ENCODE measurements at places on chromosomes 7 and 10.

GRCh38 chr7:106978425-106979420 is 65.8 kb upstream of the PRKAR2B start:
- DNase-seq = no peak

GRCh38 chr7:2612445-2613097 is 19.2 kb upstream of the TTYH3 start:
- no peak for DNase-seq

DNA sequence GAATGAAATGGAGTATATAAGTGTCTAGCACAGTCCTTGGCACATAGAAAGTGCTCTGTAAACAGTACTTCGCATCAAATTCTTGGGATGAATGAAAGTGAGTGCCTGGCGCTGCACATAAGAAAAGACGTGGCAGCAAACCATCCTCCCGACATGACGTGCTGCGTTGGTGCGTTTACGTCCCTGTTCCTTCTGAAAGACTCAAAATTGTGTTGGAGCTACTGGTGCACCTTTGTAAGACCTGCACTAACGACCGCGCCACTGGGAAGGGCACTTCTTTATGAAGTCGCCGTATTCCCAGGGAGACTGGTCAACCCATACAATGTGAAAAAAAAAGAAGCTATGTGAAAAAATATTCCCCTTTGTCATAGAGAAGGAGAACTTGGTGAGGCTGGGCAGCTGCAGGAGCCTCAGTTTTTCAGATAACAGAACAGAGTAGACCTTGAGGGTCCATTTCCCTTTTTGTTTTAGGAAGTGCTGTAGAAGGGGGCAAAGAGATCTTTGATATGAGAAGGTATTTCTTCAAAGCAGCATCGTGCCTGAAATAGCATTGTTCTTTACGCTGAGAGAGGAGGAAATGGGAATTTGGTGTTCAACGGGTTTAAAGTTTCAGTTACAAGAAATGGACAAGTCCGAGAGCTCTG is 91.7 kb downstream of the PTPRE start:
- no peak for DNase-seq

GRCh38 chr10:3025026-3025683 is 42.2 kb upstream of the PFKP start:
- DNase-seq = no peak

GRCh38 chr10:58178811-58179210 is 88.9 kb downstream of the IPMK start:
- peak; percentile 22 for DNase-seq

DNA sequence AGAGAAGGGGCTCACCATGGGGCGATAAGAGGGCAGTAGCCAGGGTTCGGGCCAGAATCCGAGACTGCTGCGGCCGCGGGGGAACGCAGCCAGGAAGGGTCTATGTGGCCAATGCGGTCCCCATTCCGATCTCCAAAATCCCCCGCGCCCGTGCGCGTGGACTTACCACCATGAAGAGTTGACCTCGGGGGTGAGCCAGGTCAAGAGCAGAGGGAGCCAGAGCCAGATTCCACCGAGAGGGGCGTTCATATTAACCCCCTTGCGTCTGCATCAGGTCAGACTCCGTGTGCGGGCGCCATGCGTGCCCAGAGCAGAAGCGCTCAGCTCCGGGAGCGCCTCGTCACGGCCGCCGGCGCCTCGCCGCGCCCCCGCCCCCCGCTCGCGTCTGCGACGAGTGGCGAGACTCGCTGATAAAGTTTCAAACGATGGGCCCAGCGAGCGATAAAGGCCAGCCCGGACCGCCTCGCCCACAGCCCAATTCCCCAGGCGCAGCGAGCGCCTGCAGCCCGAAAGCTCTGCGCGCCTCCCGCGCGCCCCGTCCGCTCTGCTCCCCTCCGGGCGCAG is at the start of gene WNT2:
WNT2 (minus strand) TSS at position 318 of the 564 bp plus-strand sequence; CDS start at position 249, 69 bp downstream.
- DNase-seq = peak; percentile 51

DNA sequence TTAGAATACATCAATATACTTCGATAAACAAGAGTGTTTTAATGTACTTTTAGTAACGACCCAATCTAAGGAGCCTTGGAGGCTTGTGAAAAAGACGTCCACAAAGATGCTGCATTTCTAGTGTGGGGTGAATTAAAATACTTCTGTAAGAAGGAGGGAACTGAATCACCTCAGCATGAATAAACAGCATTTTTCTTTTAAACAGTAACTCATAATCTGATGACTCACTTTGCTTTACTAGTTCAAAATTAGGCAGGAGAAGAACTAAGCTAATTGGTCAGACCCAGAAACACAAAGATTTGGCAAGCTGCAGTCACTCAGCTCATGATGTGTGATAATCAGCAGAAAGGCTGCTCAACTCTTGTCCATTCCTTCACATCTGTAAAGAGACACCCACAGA is 24.2 kb downstream of the NCOA4 start:
- DNase-seq = peak; percentile 61

DNA sequence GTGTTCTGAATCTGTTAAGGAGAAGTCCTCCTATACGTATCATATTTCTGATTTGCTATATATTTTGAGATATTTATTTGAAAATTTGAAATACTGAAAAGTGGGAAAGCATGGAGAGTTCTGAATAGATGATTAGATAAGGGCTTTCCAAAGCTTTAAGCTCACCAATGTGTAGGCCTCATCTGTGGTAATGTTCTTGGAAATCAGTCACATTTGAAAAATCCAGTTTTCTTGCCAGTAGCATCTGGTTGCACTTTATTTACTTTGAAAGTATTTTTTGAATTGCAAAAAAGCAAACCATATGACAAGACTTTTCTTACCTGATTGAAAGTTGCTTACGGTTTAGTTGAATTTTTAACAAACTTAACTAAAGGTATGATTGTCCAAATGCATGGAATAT is 21.7 kb downstream of the ADD3 start:
- DNase-seq = peak; percentile 75

- no peak for DNase-seq
These were observed 134.2 kb upstream of the KCNMA1 start for GRCh38 chr10:77771851-77772250.

- DNase-seq = no peak
These were observed 21.4 kb downstream of the SLC25A13 start for GRCh38 chr7:96300502-96300901.

GRCh38 chr10:63498665-63499064 is 22.5 kb upstream of the REEP3 start:
- no peak for DNase-seq

- DNase-seq = peak; percentile 33
These were observed 1.3 kb downstream of the GJD4 start for GRCh38 chr10:35606430-35606829.

DNA sequence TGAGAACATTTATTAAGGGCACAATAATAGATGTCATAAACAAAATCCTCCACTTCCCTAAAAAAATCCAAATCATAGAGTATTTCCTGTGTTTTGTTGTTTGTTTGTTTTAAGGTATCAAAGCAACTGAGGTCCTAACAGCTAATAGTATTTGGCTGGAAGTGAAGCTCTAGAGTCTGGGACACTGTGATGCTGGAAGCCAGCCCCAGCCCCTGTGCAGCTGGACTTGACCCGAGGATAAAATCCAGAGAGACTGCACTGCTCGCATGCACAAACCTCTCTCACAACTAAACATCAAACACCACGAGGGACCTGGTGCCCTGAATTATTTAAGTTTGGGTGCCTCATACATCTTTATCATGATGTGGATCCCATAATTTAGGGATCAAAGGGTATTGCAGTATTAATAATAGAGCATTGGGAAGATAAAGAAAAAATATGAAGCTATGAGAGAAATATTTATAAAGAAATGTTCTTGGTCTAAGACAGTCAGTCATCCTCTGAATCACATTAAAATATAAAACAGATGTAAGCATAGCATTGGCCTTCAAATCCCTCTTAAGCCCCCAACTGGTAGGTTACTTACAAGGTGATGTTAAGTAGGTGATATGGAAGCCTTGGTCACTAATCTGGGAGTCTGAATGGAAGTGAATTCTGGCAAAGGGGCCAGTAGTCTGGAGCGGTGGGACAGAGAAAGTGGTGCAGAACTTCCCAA is 44.4 kb downstream of the CUBN start:
- DNase-seq = peak; percentile 63

- DNase-seq = no peak
These were observed 135.3 kb upstream of the COBL start for GRCh38 chr7:51451751-51452476.

- no peak for DNase-seq
These were observed 127.8 kb downstream of the CELF2 start for GRCh38 chr10:11145495-11145855.

DNA sequence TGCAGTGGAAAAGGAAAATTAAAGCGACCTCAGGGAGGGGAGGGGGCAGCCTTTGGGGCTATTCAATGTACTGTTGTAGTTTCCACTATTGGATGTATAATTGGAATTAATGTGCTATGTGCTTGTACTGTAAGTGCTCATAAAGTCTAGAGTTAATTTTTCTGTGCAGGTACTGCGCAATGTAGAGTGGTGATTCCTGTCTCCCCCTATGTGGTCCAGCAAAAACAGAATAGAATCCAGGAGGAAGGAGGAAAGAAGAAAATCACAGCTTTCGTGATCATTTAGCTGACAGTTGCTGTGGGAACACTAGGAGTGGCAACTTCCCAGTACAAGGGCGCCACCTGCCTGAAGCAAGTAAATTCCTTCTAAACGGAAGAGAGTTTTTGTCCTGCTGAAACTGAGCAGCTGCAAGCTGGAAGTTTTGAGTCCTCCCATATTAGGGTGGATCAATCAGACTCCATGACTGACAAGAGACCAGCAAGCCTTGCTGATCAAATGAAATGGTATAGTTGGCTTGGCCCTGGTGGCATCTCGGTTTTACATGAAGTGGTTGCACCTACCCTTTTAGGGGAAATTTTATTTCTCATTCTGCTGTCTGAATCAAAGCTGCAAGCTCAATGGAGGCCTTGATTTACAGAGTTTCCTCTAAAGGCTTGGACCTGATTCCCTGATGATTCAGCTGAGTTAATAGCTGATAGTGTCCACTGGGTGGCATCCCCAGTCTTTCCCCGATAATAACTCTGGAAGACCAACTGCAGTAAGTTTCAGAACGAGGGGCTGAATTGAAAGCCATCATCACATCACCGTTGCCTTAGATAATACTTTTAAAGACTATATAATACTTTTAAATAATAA is 299.8 kb downstream of the HGF start:
- DNase-seq = peak; percentile 86

DNA sequence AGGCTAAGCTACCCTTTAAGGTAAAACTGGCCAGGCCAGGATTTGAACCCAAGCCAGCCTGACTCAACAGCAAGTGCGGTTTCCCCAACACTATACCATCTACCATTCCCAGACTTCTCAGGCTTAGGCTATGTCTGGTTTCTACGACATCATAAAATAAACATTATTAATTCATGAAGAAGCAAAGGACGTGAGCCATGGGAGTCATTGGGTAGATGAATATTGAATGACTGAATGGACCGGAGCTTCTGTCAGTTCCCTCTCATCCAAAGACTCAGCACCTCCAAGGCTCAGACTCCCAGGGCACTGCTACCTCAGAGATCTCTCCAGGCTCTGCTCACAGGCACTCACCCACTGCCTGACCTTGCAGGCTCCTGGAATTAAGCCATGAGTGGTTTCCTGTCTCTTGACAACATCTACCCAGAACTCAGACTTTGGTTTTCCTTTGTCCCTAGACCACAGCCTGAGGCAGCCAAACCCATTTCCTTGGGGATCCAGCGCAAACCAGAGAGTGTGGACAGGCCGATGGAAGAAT is 64.6 kb upstream of the STEAP1B start:
- peak; percentile 31 for DNase-seq

DNA sequence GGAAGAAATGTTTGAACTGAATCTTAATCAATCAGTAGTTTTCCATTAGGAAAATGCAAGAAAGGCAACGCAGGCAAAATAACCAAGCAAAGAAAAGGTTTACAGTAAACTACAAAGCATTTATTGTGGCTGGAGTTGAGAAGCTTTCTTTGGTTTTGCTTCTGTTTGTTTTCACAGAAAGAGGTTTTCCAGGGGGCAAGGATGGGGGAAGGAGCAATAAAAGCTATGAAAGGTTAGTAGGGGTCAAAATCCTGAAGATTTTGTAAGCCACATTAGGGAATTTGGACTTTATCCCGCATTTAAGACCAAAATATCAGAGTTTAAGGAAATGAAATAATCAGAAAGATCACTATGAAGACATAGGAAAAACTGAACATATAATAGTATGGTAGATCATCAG is 51.1 kb downstream of the NT5C2 start:
- DNase-seq = no peak

- DNase-seq = no peak
These were observed 256.3 kb downstream of the OTUD1 start for GRCh38 chr10:23694921-23695824.

DNA sequence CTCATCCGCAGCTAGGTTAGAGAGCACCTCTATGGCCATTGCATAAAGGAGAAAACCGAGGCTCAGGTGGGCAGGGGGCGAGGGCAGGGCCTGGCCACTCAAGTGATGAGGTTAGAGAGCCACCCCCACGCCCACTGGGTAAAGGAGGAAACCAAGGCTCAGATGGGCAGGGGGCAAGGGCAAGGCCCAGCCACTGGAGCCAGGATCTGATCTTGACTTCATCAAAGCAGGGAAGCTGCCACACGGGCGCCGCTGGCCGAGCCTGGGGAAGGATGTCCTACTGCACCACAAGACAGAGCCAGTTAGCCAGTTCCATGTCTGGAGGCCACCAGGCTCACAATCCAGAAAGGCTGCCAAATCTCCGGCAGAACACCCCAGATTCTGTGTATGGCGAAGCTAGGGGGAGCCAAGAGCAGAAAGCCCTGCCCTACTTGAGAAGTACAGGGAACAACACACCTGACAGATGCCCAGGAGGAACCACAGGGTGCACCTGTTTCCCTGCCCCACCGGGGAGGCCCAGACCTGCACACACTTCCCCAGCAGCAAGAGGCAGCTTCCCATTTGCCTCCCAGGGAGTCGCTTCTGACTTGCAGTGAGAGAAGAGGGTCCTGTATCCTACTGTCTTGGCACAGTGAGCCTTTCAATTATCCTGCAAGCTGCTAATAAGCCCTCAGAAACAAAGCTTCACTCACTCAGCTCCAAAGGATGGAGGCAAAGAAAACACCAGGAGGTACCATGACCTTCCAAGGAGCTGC is 101.9 kb downstream of the TNS3 start:
- no peak for DNase-seq

GRCh38 chr7:69873512-69873911 is 275.2 kb downstream of the AUTS2 start:
- DNase-seq = no peak

- no peak for DNase-seq
These were observed 2.3 kb upstream of the SH2B2 start for GRCh38 chr7:102284399-102284798.

DNA sequence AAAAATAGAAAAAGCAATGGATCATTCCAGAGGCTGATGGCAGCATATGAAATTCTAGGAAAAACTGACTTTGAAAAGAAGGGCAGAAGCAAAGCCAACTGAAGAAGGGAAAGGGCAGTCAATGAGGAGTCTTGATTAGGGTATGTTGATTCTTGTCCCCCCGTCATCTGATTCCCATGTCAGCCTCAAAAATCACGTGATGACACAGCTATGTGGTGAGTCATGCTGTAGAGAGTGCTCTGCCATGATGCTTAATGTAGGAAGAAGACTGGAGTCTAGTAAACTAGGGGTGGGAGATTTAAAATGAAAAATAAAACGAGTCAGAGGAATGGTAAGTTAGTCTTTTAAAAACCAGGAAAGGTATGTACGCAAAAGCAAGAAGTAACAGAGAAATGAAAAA is 3.9 kb upstream of the POU6F2 start:
- DNase-seq = no peak
